ENCODE measurements at places on chromosomes 2 and 18.

GRCh38 chr2:127146071-127146725 lies 39.2 kb upstream of the BIN1 start:
- DNase-seq = no peak

- no peak for DNase-seq
Measured at GRCh38 chr2:65798641-65799040, 366.2 kb upstream of the SPRED2 start.

DNA sequence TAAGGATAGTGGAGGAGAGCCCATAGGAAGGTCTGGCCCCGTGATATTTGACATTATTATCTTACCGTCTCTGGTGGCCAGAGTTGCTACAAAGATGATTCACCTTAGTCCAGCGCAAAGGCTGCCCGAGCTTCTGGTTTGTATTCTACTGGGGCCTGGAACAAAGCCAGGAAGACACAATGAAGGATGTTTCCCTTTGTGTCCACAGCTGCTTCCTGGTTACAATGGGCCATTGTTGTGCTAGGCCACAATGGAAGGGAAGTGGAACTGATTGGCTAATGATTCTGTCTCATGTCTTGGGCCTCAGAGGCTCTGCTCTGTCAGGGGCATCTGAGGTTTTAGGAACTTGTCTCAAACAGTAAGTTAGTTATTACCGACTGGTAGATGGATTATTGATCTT lies 132.2 kb downstream of the TDRD15 start:
- DNase-seq = no peak

- DNase-seq = no peak
Measured at GRCh38 chr18:57997820-57998219, 46.2 kb upstream of the NEDD4L start.

DNA sequence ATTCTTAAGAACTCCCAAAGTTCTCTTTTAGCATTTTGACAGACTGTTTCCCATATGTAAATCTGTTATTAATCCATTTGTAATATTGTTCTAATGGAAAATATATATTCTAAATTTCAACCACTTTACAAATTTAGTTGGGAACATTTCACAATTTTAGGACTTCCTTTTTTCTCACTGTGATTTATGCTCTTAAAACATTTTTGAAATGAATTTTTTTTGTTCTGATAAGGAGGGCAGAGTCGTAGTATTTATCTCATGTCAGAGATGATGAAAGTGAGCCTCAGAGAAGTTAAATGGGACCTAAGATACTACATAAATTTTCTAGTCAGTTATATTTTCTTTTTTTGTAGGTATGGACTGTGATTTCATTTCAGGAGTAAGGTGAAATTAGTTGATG lies 26.6 kb downstream of the RASGRP3 start:
- no peak for DNase-seq

GRCh38 chr2:21123473-21124393 lies at the start of gene TDRD15:
TDRD15 (plus strand) TSS chr2:21123968; CDS start chr2:21137468, 13,500 bp downstream.
- no peak for DNase-seq

GRCh38 chr2:52698408-52698807 lies 1069.2 kb upstream of the CHAC2 start:
- DNase-seq = no peak

DNA sequence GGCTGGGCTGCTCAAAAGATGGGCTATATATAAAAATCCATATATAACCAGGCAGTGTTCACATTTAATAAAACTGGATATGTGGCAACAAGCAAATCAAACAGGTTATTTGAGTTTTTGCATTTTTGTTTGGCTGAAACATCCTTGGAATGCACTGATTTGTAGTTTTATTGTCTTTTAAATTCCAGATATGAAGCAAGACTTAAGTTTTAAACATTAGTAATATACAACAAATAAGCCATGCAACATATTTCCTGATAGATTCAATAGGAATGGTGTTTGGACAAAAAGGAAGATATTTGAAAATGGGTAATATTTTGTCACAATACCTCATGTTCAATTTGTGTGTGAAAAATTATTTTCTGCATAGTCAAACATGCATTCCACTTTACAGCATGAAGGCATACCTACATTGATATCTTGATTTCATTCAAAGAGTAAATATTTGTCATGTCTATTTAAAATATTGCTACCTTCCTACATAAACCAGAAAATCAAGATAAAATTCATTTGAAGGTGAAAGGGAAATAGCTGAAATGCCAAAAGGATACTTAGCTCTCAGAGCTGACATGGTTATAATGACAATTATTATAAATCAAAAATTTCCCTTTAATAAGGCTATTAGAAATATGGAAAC lies 132.3 kb upstream of the NETO1 start:
- no peak for DNase-seq

DNA sequence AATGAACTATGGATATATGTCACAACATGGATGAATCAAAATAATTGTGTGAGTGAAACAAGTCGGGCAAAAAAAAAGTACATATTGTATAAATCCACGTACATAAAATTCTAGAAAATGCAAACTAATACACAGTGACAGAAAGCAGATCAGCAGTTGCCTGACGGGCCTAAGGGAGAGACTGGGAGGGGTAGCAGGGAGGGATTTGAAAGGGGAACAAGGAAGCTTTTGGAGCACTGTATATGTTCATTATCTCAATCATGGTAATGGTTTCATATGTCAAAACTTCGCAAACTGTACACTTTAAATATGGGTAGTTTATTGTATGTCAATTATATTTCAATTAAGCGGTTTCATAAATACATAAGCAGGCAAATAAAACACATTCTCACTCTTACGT lies 153.8 kb downstream of the ANKRD44 start:
- DNase-seq = no peak

- no peak for DNase-seq
Measured at GRCh38 chr2:66571918-66572317, 137.0 kb downstream of the MEIS1 start.

- DNase-seq = no peak
Measured at GRCh38 chr2:226875438-226876225, 39.8 kb downstream of the RHBDD1 start.

DNA sequence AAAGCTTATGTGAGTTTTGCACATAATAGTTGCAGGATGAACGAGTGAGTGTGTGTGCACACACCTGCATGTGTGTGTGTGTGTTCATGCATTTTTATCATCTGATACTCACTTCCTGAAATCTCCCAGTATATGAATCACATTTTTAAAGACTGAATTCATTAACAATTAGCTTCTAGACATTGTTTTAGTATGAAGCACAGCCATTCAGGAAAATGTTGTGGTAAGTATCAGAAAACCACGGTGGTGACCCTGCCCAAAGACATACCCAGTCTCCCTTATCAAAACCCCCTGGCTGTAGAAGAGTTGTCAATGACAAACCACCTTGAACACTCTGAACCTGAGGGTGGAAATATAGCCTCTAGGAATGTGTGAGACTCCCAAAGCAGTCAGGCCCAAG lies 220.8 kb downstream of the ALK start:
- no peak for DNase-seq

DNA sequence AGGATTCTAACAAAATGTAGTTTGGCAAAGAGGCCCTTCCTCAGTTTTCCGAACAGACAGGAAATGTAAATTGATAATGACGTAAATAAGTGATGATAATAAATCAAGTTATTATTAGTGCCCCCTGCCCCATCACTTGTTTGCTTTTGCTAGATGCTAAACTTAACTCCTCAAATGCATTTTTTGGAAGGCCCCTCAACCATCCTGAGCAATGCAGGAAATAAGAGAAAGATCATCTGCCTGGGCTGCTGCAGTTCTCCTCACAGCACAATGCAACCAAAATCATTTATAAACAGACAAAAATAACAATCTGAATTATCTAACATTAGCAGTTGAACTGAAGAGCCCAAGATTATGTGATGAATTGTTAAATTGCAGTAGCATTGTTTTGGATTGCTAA lies 62.6 kb upstream of the PSMD14 start:
- DNase-seq = no peak

- DNase-seq = no peak
Measured at GRCh38 chr2:71330585-71331330, 824 bp upstream of the ZNF638 start.

DNA sequence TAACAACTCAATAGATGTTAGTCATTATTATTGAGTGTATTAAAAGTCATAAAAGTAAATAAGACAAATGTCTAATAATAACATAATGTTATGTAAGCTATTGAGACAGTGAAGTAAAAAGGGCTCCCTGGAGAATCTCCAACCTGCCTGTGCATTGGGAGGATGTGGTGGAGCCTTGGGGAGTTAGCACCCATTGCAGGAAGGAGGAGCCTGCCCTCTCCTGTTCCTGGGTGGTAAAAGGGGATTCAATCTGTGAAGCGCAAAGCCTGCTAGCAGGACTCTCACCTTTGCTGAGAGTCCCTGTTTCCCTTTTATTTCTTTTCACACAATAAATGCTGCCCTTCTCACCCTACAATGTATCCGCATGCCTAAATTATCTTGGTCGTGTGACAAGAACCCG lies 206.1 kb downstream of the RAB3GAP1 start:
- DNase-seq = no peak

- DNase-seq = no peak
Measured at GRCh38 chr18:62938006-62938405, 222.7 kb downstream of the PHLPP1 start.

DNA sequence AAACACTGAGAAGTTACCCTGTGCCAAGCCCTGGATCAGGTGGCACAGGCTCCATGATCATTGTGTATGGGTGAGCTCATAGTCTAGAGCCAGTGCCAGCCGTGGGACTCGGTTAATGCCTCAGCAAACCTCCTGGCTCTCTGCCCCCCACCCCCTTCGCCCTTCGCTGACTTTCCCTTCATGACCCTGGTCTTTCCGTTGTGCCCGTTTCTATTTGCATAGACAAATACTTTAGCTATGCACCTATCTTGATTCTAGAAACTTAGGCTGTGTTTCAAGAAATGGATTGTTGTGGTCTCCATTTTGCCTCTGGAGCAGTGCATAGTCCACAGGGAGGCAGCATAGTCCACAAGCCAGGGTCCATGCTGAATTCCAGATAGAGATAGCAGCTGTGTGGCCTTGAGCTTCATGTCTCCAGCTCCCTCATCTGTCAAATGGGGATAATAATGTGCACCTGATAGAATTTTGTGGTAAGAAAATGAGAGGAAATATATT lies 44.8 kb upstream of the KDM3A start:
- no peak for DNase-seq

- DNase-seq = no peak
Measured at GRCh38 chr2:46683541-46683940, 204.2 kb downstream of the TMEM247 start.

DNA sequence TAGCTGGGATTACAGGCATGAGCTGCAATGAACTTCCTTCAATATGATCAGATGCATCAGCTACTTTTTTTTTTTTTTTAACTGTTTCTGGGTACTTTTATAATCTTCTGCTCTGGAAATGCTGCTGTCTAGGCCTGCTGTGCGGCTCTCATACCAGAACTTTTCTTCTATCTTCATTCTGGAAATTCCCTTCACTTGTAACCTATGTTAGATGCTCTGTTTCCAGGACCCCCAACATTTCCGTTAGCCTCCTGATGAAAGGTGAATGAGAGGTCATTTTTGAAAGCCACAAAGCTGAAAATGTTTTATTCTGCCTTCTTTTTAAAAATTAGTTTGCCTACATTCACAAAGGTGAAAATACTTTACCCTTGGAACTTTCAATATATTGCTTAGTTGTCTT lies 8.6 kb downstream of the AGFG1 start:
- no peak for DNase-seq

GRCh38 chr2:222270396-222270795 lies 28.4 kb downstream of the PAX3 start:
- DNase-seq = no peak

GRCh38 chr2:127418300-127419111 lies at the start of gene PROC:
PROC (plus strand) TSS chr2:127418427; CDS start chr2:127419943, 1,516 bp downstream.
- no peak for DNase-seq

- DNase-seq = no peak
Measured at GRCh38 chr18:48711651-48712486, 173.0 kb downstream of the CTIF start.

GRCh38 chr18:36298126-36298741 lies 721 bp downstream of the FHOD3 start:
- no peak for DNase-seq

DNA sequence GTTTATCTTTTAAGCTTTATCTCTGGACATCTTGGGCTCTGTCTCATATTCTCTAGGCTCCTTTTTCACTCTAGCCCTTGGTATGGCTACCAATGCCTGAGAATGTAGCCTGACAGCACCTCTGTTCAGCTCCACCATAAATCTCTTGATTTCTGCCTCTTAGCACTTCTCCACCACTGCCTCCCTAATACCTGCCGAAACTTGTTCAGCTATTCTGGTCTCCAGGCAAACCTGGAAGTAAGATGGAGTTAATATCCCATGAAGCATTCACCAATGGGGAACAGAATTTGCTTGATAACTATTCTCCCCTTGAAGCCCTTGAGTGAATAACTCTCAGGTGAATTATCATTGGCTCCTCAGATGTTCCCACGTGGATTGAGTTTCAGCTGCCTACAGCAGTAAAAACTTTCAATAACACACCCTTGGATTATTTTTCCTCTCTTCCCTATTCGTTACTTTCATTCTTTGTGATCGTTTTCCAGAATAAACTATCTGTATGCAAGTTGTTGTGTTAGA lies 145.6 kb downstream of the EVA1A start:
- DNase-seq = no peak

Measured in stimulated activated CD4-positive, alpha-beta T cell treated with anti-CD3 and anti-CD28 coated beads, Interleukin-1b, Interleukin-23, amount 100 ng/mL, for 1 hour (primary cell).